ENCODE measurements at places on chromosomes 6 and 20.
A peak's percentile ranks its signal among the peaks of the same experiment; 100 is the strongest.

- no peak for DNase-seq
Observed at GRCh38 chr6:134657751-134658527, 292.0 kb downstream of the ALDH8A1 start.

GRCh38 chr6:34544776-34545471, 11.2 kb downstream of the SPDEF start:
- no peak for DNase-seq

- DNase-seq = no peak
Observed at GRCh38 chr6:105220186-105220585, 40.4 kb upstream of the POPDC3 start.

GRCh38 chr6:78489874-78490273, 377.5 kb upstream of the IRAK1BP1 start:
- DNase-seq = no peak

DNA sequence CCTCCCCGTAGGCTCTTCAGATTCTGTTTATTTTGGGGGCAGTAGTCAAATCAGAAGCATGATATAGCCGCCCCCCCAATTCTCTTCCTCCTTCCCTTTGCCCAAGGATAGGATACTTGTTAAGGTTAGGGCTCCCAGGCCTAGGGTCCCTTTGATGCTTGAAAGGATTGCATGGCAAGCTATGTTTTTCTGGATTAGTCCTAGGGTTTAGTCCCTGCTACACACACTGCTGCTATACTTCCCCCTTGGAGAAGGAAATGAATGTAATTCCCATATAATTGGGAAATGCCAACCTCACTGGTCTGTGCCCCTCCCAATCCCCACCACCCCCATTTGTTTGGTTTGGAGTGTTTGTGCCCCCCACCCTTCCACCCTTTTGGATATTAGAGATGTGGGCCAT, 62.8 kb downstream of the ZFAND3 start:
- DNase-seq = no peak

DNA sequence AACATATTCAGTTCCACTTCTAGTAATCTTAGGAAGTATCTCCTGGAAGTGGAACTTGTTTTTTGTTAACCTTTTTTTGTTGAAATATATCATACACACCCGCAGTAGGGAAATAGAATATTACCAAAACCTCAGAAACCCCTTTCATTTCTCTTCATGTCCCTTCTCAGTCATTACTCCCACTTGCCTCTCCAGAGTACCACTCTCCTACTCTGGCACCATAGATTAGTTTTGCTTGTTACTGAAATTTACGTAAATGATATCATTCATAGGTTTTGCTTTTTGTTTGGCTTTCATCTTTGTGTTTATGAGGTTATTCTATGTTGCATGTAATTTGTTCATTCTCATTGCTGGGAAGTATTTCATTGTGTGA, 52.8 kb downstream of the ZFAND3 start:
- DNase-seq = no peak

GRCh38 chr6:25699649-25700048, 47.6 kb downstream of the SCGN start:
- DNase-seq = no peak

GRCh38 chr6:140731741-140732140, 1357.3 kb upstream of the CITED2 start:
- no peak for DNase-seq

DNA sequence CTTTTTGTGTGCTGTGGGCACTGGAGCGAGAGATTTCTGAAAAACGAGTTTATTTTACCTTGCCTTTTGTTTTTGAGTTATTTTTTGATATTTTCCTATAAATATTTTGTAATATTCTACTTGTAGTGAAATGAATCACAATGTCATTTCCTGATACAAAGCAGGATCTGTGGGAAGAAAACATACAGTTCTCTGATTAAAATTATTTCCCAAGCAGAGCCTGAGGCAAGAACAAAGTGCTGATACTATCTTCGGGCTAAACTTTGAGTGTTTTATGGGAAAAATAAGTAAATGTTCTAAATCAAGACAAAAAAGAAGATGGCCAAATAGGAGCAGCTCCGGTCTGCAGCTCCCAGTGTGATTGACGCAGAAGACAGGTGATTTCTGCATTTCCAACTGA, 33.7 kb upstream of the ELOVL5 start:
- DNase-seq = no peak

DNA sequence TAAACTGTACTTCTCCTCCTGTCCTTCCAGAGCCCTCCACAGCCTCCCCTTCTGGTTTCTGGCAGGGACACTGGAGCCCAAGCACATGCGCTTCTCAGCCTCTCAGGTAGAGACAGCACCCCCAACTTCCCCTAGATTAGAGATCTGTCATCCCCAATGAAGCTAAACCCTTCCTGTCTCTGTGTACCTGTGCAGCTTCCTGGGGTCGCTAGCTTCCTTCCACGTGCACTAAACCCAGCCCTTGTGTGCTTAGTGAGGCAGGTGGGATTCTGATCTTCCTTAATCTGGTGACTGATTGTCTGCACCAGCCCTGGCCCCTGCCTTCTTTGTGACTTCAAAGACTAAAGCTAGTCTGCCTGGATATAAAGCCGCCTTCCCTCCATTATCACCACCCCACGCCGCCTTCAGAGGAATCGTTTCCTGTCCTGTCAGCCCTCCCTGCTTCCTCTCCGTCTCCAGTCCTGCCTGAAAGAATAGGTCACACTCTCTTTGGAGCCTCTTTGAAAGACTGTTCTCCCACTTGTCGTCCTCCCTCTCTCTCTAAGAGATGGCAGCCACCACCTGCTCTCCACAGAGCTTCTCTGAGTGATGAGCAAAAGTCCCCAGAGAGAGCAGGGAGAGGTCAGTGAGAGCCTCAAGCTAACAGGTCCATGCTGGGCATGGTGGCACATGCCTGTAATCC, 27.5 kb downstream of the CAPN11 start:
- no peak for DNase-seq

GRCh38 chr6:139135578-139136545, 982 bp downstream of the HECA start:
- DNase-seq = no peak

DNA sequence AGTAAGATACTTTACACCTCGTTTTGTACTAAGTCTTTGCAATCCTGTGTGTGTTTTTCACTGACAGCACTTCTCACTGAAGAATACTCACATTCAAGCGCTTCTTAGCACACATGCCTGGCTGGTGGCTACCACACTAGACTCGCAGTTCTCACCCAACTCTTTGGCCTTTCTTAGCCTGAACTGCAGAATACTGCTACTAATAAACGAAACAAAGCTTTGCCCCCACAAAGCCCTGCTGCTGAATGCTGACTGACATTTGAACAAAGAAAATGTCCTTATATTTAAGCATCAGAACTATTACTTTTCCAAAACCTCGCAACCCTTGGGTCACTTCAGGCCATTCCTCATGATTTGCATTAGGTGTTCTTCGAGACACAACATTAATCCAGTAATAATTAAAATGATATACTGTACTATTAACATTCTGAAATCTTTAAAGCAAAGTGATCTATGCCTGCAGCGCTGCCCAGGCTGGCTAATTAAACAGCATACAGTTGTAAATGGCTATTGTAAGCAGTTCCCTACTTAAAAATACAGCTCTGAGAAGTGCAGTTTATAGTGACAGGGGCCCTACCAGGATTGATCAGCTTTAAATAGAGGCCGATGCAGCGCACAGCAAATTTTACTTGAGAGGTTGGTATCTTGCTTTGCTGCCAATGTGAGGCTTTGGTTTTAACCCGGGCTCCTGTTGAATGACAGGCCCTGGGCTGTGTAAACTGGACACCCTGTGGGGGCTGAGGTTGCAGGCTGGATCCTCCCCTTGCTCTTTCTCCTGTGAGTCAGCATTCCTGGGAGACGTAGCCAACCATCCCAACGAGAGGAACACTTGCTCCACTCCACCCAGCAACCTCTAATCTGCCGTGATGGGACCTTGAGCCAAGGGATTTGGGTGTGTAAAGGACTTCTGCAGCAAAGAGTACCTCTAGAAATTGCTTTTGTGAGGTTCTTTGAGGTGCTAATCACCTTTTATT, 899.0 kb downstream of the TFAP2A start:
- DNase-seq = peak; percentile 66

DNA sequence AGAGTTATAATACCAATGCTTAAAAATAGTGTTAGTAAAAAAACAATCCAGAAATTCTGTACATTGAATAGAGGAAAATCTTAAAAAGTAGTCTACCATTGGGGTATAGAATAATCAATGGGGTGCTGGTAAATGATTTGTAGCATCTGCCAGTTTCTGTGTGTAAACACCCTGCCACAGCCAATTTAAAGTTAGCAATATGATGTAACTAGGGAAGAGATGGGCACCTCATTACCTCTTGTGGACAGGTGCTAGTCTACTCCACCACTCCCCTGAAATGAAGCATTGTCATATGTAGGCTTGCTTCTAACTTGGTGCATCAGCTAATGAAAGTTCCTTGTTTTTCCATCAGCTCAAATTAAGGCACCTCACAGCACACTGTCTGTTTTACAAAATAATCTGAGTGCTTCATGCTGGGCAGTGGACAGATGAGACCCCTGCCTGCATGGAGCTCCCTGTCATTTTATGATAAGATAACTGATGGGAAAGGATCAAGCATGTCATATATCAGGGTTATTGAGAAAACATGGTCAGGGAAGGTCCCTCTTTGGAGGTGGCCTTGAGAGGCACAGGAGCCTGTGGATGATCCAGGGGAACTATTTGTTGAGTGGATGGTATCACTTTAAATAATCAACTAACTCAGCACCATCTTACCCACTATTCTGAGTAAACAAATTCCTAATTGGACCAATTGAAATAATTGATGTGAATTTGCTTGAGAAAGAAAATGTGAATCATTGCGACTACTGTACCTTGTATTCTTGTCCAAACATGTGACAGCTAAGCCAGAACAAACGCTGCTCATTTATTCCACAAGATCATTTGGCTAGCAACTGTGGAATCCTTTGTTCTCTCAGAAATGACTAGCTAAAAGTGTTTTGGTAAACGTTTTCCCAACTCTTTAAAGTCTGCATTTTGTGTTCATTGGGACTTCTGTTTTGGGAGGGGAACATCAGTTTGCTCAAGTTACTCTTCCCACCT, 45.9 kb upstream of the CSE1L start:
- no peak for DNase-seq

DNA sequence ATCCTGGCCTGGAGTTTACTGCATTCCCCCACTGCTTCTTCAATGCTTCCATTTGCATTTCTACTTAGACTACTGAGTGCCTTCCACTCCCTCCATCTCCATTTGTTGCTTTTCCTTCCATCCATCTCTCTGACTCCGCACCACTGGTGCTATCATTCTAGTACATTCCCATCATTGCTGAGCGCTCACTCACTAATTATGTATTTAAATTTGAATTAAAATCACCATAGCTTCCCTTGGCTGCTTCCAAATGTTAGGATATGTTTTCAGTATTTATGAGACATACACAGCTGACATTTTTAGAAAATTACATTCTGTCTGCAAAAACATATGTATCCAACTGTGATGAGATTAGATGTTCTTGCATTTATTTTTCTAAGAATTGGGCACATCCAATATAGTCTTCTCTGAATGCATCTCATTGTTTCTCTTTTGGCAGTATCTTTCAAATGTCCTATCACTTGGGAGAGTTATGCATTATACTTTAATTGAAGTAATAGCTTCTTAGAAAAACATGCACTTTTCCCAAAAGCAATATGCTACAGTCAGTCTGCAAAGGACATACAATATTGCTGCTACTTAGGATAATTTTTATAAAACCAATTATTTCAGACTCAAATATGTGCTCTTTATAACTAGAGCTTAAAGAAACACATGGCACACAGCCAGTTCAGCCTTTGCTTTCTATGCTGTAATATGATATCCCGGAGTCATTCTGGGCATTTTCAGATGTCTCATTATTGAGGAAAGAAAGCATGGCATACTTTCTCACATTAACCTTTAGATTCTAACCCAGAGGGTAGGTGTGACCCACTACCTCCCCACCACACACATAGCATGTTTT, 12.1 kb upstream of the COL21A1 start:
- DNase-seq = peak; percentile 17

GRCh38 chr20:458776-459175, 3.6 kb downstream of the TBC1D20 start:
- DNase-seq = no peak

GRCh38 chr20:5657190-5657875, 92.9 kb upstream of the SHLD1 start:
- peak; percentile 98 for DNase-seq

- no peak for DNase-seq
Observed at GRCh38 chr20:3782597-3782996, 1.3 kb upstream of the SPEF1 start.

GRCh38 chr6:93786474-93787330, 367.3 kb upstream of the EPHA7 start:
- DNase-seq = no peak

DNA sequence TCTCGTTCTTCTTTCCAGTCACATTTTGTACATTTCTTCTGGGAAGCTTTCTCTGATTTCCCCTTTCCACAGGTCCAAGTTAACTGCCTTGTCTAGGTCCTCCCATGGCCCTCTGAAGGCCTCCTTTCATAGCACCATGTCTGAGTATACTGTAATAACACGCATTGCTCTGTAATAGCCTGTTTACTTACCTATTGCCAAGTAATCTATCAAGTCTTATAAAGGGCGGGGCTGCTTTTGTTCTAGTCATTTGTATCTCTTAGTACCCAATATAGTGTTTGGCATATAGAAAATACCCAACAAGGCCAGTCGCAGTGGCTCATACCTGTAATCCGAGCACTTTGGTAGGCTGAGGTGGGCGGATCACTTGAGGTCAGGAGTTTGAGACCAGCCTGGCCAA, 17.9 kb downstream of the PTPN1 start:
- DNase-seq = no peak

DNA sequence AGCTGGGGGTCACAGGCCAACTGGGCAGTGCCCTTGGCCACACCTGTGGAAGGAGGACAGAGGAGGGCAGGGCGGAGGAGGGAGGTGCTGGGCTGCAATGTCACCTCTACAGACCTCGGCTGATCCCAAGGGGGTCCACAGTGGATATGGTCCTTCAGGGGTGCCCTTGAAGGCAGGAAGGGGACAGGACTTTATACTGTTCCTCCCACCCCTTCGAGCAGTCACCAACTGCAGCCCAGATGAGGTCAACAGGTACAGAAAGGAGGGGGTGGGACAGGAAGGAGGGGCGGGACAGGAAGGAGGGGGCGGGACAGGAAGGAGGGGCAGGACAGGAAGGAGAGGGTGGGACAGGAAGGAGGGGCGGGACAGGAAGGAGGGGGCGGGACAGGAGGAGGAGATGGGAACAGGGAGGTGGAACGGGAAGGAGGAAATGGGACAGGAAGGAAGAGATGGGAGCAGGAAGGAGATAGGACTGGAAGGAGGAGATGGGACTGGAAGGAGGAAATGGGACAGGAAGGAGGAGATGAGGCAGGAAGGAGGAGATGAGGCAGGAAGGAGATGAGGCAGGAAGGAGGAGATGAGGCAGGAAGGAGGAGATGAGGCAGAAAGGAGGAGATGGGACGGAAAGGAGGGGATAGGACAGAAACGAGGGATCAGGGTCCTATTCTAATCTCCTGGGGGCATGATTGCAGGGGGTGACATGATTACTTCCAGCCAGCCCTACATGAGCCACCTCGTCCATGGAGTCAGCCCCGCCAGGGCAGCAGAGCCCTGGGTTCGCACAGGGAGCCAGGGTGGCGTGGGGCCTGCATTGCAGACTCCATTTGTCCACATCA, 19.4 kb upstream of the MRGBP start:
- no peak for DNase-seq

- no peak for DNase-seq
Observed at GRCh38 chr6:30857549-30857948, 26.8 kb upstream of the DDR1 start.
